ENCODE measurements at places on chromosomes 16 and 17.

GRCh38 chr16:53737552-53737951 is 33.6 kb downstream of the FTO start:
- no peak for DNase-seq

GRCh38 chr16:70572050-70572925 is 48.7 kb downstream of the SF3B3 start:
- DNase-seq: no peak

DNA sequence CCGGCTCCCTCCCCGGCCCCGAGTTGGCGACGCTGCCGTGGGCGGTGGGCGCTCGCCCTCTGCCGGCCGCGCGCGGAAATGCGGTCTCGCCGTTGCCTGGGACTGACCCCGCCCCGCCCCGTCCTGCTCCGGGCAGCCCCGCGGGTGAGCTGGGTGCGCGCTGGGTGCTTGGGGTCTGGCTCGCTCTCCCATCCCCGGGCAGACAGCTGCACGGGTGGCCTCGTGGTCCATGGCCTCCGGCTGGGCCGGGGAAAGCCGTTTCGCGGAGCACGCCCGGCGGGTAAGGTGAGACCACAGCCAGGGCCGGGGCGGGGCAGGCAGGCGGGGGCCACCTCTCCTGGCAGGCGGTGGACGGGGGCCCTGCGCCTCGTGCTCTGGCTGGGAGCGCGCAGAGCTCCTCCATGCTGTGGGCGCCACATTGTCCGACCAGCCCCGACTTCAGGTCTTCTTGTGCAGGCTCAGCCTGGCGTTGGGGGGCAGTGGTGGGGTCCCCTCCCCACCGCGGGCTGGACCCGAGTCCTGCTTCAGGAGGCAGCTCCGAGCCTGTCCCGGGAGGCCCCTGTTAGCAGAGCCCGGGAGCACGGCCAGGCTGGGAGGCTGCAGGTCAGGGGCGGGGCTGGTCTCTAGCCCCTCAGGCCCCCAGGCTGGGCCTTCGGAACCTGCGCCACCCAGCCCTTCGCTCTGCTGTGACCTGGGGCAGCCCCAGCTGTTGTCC is 7.0 kb upstream of the C1QTNF8 start:
- peak; percentile 67 for DNase-seq

GRCh38 chr16:88799569-88800276 is 3.9 kb upstream of the CDT1 start:
- DNase-seq: no peak

- no peak for DNase-seq
Measured at GRCh38 chr17:44024271-44024663, 9.5 kb upstream of the TMEM101 start.

DNA sequence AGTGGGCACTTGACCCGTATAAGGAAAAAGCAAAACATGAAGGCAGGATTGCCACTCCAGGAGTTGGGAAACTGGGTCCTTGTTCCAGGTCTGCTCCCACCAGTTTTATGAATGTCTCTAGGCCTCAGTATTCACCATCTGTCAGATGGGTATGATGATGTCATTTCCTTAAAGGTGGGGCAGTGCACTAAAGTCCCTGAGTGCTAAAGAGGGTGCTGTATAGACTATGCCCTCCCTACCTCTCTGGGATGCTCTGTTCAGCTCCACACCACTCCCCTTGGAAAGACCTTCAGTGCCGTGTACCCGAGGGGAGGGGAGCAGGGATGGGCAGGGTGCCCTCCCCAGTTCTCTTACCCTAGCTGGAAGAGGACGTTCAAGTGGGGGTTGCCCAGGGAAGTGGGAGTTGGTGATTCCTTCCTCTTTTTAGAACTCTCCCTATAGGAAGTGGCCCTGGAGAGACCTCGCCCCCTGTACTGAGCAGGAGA is 2.2 kb downstream of the LASP1 start:
- DNase-seq: no peak

- DNase-seq: no peak
Measured at GRCh38 chr16:77833921-77834634, 45.7 kb downstream of the VAT1L start.

GRCh38 chr16:55487048-55487803 is 8.2 kb downstream of the MMP2 start:
- no peak for DNase-seq

DNA sequence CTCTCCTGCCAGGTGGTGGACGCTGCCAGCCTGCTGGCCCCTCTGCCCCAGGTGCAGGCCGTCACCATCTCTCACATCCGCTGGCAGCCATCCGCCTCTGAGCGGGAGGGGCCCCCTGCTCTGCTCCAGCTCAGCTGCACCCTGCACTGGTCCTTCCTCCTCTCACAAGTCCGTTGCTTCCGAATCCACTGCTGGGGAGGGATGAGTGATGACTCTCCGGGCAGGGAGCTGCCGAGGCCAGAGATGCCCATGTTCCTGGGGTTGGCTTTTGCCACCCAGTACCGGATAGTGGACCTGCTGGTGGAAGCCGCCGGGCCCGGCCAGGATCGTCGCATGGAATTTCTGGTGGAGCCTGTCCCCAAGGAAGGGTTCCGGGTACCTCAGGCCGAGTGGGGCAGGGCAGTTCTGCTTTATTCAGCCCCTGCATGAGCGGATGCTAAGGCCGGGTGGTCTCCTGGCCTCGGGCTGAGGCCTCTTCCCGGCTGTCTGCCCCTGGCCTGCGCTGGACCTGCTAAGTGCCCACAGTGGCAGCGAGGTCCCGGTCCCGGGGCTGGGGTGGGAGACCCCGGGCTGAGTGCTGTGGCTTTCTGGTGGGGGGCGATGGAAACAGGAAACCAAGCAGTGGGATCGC is 11.4 kb downstream of the ENGASE start:
- DNase-seq: no peak

- no peak for DNase-seq
Measured at GRCh38 chr16:56774016-56774680, 44.2 kb downstream of the NUP93 start.

DNA sequence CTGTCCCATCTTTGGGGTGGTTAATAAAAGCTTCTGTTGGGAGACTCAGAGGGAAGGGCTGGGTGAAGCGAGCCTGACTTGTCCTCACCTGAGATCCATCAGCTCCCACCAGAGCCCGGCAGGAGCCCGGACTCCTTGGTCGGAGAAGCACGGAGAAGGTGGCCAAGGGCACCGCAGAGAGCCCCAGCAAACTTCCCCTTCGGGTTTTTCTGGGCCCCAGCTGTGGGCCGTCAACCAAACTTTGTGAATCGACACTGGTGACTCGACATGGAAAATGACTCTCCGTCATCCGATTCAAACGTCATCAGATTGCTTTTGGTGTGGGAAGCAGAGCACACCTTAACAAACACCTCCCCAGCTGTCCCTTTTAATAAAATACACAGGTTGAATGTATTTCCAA is 21.4 kb downstream of the ENPP7 start:
- no peak for DNase-seq

DNA sequence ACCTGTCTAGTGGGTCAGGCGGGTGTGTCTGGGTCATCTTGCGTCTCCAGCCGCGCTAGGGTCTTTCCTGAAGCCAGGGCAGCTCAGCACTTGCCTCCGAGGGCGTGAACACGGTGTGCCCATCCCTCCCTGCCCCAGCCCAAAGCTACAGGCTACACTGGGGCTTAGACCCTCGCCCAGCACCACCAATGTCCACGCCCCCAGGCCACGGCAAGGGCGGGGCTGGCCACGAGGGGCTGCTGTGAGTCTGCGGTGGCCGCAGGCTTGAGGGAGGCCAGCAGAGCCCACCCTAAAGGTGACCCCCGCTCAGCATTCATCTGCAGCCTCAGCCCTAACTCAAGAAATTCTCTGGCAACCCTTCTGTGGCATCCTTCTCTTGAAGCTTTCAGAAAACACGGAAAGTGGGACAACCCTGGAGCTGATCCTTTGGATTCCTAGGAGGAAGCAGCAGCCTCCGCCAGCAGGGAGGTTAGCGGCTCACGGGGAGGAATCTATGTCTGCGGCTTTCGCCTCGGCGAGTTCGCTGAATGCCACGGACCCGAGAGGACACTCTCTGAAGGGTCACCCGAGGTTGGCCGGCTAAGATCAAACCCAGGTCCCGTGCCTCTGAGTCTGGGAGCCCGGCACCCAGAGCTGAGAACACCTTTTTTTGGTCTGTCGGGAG is 41.7 kb downstream of the TIMM22 start:
- DNase-seq: no peak

DNA sequence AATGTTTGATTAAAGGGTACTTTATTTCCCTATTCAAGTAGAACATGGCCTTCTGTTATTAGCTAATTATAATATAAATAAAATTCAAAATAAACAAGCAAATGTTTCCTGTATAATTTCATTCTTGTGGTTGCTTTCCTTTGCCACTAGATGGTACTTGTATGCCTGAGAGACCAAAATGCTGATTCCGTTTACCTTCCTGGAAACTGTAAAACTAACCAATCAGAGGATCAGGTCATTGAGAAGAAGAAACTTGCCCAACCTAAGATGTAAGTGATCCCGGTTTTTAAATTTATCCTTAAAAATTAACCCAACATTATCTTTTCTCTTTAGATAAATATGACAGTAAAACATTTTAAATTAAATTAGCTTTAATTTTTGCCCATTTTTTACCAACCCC is 8.1 kb upstream of the ABCA5 start:
- no peak for DNase-seq

DNA sequence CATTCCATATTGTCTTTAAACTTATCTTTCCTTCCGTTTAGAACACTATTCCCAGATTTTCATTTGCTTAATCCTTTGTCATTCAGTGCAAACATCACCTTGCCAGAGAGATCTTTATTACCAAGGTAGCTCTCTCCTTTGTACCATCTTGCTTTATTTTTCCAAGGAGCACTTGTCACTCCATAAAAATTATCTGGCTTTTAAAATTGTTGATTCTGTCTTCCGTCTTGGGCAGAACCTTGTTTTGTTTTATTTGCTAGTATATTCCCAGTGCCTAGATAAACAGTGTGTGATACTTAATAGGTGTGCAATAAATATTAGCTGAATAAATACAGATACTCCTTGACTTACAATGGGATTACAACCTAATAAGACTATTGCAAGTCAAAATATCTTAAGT is 327.7 kb downstream of the UTP18 start:
- DNase-seq: no peak

- no peak for DNase-seq
Measured at GRCh38 chr17:6641247-6641863, 495 bp downstream of the TXNDC17 start.

DNA sequence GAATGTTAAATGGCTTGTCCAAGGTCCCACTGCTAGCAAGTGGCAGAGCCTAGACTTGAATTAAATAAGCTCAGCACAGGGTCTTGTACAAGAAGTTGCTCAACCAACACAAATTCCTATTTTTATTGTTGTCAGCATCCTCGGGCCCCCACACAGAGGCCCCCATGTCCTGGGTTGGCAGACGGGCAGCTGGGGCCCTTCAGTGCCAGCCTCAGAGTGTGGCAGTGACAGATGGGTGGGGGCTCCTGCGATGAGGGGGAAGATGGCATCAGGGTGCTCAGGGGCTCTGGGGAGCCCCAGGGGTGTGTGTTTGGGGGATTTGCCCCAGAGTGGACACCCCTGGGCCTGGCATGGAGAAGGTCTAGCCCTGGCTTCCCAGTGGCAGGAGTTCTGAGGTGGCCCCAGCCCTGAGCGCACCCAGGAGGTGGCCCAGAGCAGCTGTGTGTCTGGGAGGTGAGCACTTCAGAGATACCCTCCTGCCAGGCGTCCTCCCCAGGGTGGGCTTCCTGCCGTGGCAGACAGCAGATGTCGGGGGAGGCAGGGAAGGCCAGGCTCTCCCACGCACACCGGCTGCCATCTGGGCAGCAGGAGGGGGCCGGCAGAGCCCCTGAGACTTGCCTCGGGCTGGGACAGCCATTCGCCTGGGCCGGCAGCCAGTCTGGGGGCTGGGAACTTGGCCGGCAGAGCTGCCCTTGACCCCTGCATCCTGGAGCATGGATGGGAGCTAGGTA is 150.8 kb downstream of the C16orf78 start:
- DNase-seq: no peak

DNA sequence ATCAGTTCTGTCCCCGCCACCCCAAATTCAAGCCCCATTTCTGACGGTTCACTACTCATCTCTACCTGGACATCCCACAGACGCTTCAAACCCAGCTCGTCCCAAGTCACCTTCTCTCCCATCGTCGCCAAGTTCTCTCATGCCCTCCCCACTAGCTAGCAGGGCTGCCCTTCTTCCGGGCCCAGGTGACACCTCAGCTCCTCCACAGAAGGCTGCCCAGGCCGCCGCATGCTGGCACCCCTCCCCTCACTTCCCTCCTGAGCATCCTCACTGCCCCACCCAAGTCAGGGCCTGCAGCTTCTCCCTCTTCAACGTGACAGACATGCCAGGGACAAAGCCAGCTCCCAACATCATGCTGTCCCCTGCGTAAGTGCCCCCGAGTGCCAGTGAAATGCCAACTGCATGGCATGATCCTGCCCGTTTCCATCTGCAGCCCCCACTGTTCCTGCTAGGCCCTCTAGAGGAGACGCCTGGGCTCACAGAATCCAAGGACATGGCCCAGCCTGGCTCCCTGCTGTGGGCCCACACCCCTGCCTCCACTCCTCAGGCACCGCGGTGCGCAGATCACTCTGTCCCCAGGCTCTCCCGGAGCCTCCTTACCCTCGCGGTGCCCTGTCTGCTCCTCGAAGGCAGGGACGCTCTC is 5.9 kb downstream of the CYB561 start:
- DNase-seq: peak; percentile 67

DNA sequence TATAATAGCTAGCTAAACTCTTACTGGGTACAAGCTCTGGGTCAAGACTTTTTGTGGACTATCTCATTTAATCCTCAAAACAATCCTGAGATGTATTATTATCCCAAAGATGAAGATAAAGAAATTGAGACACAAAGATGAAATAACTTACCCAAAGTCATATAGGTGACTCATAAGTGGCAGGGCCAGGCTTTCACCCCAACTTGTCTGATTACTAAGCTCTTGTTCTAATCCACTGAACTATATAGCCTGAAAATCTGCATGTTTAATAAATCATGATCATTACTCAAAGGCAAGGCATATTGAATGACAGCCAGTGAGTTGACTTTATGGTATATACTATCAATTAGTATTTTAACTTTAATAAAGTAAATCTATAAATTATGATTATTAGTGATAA is 77.4 kb downstream of the SKAP1 start:
- no peak for DNase-seq

- peak; percentile 51 for DNase-seq
Measured at GRCh38 chr17:29369831-29370735, 20.1 kb upstream of the TAOK1 start.

DNA sequence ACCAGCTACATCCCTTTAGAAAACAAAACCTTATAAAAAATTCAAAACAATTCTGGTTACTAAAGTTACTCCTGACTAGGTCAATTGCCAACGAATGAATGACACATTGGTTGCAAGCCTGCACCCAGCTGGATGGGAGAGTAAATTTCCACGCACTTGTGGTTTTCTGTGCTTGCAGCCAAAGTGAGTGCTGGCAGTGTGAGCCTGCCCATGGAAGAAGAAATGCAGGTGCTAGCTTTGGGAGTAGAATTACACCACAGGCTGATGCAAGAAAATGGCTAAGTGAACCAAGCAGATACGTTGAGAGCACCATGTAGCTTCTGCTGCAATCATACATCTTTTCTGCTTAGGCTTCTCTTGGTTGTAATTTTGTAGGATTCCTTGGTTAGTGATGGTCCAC is 74.6 kb downstream of the SYCE1L start:
- no peak for DNase-seq

GRCh38 chr17:47304186-47304585 is 19.6 kb upstream of the EFCAB13 start:
- DNase-seq: no peak

Data from activated CD4-positive, alpha-beta memory T cell treated with anti-CD3 and anti-CD28 coated beads, Interleukin-2, amount 10 ng/mL, durations not matched to agents 7 days and 5 days (primary cell).